ENCODE measurements at places on chromosomes 1 and 21. TPM values are rescaled to one million over a fixed set of nuclear protein-coding genes. Genes with fewer than 3 reads are reported as not detected.

- DNase-seq = no peak
Measured at GRCh38 chr1:90773812-90774211, 56.7 kb upstream of the BARHL2 start.

GRCh38 chr1:117611121-117611601 lies 5.3 kb downstream of the TENT5C start:
- DNase-seq = no peak

DNA sequence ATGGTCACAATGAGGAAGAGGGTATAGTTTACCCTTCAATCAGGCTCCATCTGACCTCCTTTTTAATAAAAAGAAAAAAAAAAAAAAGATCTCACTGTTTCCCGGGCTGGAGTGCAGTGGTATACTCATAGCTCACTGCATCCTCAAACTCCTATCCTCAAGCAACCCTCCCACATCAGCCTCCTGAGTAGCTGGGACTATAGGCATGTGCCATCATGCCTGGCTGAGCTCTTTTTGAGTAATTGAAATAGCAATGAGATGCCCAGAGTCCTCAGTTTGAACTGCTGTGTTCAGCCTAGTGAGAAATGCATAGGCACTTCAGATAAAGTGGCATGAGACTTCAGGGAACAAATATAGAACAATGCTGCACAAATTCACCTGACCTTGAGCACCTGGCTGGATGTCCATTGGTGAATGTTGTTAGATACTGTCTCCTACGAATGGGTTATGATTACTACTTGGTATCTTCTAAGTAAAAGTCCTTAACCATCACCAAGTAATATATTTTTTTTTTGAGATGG lies 67.6 kb downstream of the NR5A2 start:
- no peak for DNase-seq

DNA sequence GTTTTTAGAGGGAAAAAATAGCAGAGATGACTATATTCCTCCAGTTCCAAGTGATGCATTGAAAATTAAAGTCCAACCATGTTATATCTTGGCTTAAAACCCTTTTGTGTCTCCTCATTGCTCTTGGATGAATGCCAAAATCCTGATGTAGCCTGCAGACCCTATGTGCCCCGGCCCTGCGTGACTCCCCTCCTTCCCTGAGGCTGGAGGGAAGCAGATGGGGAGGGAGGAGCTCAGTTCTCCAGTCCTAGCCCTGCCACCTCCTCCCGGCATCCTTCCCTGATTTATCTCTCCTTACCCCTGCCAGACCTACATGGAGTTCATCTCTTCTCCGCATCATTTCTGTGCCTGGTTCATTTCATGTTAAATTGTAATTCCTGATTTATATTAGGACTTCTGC lies 397.4 kb downstream of the PTPRU start:
- no peak for DNase-seq

DNA sequence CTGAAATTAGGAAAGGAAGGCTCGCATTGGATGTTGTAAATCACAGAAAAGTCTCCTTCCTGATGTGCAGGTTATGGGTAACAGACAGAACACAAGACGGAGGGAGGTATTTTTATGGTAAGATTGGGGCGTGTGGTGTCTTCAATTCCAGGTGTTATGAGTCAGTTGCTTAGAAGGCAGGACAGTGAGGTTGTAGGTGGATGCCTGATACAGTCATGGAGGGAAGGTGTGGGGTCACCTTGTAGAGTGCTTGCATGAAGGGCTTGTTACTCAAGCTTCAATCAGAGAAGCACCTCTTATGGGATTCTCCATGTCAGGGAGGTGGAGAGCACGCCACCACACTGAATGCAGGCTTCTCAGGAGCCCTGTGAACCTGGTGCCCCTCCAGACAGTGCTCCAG lies 63.1 kb downstream of the C1orf21 start:
- no peak for DNase-seq

DNA sequence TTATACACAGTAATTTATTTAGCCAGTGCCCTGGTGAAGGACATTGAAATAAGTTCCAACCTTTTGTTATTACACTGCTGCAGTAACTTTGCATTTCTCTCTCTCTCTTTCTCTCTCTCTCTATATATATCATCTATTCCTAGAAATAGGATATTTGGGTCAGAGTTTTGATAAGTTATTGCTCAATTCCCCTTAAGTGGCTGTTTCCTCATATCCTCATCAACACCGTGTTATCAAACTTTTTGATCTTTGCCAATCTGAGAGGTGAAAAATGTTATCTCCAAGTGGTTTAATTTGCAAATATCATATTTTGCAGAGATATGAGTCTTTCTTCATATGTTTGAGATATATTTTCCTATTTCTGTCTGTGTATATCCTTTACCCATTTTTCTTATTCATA lies 1.6 kb upstream of the SRSF4 start:
- no peak for DNase-seq

Gene PROX1
- 80.6 TPM for total RNA-seq

Data from left ventricle myocardium inferior (tissue), 1 donor.